IPS-NIHi11 (cell line): ENCODE measurements at places on chromosomes 5 and 9.
A peak's percentile ranks its signal among the peaks of the same experiment; 100 is the strongest.

DNA sequence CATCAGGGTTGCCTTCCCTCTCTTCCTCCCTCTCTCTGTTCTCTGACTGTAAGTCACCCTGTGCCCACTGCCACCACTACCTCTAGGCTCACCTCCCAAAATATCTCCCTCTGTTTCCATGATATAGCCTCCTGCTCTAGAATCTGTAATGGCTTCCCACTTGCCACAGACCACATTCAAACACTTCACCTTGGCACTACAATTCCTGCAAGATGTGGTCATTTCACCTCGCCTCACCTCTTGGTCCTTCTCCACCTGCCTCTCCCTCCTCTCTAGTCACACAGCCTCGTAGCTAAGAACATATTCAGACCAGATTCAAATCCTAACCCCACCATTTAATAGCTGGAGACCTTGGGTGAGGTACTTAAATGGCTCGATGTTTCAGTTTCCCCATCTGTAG lies 56.9 kb downstream of the SERINC5 start:
- no peak for DNase-seq

GRCh38 chr5:151271336-151271735 lies 18.4 kb downstream of the GM2A start:
- DNase-seq, result no peak

DNA sequence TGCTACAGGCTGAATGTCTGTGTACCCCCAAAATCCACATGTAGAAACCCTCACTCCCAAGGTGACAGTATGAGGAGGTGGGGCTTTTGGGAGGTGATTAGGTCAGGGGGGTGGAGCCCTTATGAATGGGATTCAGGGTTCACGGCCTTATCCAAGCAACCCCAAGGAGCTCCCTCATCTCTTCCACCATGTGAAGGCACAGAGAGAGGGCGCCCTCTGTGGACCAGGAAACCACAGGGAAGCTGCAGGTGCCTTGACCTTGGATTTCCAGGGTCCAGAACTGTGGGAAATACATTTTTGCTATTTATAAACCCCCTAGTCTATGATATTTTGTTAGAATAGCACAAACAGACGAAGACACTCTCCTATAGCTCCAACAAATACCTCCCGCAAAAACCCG lies 53.6 kb upstream of the IRX2 start:
- peak; percentile 36 for DNase-seq

GRCh38 chr5:80346055-80346454 lies 26.3 kb downstream of the SPZ1 start:
- DNase-seq, result peak; percentile 53
